CD4-positive, alpha-beta T cell treated with Interleukin-1 beta for 1 hour (primary cell): ENCODE measurements at places on chromosomes 1 and 21.

GRCh38 chr1:92538413-92539061, 51.8 kb upstream of the GFI1 start:
- DNase-seq, result no peak

GRCh38 chr1:49163031-49163430, 386.3 kb upstream of the BEND5 start:
- no peak for DNase-seq

GRCh38 chr1:154756793-154757548, 113.1 kb downstream of the KCNN3 start:
- no peak for DNase-seq

DNA sequence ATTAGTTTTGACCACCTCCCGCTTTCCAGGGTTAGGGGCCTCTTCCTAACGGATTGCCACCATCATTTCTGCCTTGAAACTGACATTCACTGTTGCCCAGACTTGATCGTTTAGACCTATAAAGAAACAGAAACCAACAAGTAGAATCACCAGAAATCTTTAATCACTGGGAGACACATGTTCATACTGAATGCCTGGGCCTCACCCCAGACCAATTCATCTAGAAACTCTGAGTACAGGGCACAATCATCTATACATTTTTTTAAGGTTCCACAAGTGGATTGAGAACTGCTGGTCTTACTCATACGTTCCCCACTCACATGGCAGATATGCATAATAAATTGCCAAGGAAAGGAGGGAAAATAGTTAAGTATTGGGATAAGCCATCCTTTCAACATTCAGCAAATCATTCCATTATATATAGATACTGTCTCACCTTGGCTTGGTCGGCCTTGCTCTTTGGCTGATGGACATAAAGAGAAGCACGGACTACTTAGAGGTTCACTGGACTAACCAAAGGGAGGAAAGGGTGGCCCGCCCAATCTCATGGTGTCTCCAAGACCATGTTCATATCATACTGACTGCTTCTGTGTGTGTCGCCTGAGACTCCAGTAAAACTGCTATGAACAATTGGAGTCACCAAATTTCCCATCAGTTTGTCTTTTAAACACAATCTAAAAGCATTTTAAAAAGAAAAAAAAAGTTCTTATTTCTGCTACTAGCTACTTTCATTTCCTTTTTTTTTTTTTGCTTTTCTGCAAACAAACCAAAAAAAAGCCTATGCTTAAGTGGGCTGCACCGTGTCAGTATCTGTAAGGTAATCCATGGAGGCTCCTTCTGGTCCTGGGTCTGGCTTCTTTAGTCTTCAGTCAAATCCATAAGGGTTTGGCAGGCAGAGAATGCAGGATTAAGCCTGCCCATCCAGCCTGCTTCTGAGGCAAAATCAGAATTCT, 9.4 kb upstream of the TARBP1 start:
- no peak for DNase-seq

DNA sequence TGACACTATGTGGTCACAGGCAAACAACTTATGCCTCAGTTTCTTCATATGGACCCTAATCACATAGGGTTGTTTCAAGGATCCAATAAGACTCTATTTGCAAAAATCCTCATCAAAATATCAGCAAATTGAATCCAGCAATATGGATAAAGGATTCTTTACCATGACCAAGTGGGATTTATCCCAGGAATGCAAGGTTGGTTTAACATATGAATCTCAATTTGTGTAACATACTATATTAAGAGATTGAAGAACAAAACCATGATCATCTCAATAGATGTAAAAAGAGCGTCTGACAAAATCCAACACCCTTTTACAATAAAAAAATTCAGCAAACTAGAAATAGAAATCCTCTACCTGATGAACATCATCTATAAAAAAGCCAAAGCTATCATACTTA, 23.9 kb downstream of the ARHGEF11 start:
- DNase-seq, result no peak

DNA sequence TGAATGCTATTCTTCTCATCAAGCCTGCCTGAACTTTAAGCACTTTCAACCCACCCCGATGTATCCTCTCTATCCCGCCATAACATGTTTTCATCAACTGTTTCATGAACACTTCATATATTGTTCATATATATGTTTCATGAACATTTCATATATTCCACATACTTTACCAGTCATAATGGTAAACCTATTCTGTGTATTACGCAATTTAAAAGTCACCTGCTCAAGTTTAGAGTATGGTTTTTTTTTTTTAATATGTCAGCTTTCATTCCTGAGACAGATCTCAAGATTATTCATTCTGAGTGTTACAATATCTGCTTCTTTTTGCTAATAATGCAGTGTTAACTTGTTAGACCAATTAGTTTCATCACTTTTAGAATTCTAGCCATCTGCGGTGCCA, 140.7 kb downstream of the SIPA1L2 start:
- no peak for DNase-seq

- no peak for DNase-seq
Observed at GRCh38 chr1:90746857-90747256, 29.8 kb upstream of the BARHL2 start.

DNA sequence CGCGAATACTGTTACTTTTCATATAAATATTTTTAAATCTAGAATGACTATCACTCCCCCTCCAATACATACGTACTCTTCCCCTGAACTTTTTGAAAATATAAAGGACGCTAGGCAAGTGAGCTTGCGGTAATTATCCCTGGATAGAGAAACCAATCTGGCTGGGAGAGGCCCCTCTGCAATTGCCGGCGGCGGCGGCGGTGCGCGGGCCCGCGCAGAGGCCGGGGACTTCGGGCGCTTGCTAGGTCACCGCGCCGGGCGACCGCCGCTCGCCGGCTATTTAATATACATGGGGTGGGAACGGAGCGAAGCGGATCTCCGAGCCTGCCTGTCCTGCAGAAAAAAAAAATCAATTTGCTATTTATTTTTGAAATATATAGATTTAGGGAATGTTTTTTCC, 416.3 kb upstream of the ESRRG start:
- DNase-seq, result no peak

GRCh38 chr1:160863774-160864131, 1.1 kb upstream of the CD244 start:
- no peak for DNase-seq

DNA sequence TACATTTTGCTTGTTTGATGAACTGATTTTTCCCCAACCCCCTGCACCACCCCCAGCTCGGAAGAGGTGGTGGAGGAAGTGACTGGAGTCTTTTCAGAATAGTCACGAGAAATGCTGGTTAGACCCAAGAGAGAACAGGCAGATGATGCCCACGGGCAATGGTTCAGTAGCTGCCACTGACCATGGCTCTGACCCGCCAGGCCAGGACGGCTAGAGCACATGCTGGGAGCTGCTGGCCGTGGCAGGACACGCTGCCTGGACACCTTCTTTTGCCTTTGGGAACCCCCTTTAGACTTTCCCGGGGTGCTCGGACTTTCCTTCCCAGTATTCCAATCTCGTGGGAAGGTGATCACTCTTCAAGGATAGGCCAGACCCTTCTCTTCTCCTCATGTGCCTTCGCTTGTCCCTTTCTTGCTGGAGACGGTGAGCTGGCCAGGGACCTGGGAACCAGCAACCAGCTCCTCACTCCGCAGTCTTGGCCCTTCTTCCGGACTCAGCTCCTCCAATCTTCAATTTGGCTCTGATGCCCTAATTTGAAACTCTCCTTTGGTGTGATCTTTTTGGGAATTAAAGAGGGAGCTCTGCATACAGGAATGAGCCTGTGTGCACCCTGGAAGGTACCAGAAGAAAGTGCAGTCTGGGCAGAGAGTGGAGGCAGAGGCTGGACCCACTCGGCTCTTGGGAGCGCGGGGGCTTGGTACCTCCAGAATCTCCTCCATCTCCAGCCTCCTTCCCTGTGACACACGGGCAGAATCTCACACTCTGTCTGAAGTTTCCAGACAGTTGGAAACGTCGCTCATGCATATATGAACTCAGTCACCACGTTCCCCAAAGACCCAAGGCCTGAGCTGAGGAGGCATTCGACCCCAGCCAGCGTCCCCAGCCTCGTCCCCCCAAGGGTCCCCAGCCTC, 4.0 kb upstream of the PDE9A start:
- no peak for DNase-seq

DNA sequence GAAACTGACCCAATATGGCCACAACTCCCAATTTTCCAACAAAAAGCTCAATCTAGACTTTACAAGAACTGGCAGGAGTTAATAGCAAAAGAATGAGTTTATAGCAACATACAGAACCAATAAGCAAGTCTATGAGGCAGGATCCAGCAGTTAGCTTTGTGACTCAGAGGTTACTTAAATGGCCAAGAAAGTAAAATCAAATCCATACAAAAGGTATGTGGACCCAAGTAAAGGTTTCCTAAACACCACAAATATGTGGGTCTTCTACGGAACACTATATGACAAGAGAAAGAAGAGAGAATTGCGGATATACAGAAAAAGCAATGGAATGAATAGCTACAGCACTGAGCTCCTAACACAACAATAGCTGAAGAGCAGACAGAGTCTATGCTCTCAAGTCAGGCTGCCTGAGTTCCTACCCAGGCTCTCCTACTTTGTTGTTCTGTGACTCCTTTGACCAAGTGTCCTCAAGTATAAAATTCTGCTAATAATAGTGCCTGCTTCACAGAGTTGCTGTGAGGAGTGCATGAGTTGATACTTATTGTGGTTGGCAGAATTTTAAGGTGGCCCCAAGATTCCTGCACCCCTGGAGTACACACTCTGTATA, 204.3 kb downstream of the SMYD3 start:
- DNase-seq, result no peak

DNA sequence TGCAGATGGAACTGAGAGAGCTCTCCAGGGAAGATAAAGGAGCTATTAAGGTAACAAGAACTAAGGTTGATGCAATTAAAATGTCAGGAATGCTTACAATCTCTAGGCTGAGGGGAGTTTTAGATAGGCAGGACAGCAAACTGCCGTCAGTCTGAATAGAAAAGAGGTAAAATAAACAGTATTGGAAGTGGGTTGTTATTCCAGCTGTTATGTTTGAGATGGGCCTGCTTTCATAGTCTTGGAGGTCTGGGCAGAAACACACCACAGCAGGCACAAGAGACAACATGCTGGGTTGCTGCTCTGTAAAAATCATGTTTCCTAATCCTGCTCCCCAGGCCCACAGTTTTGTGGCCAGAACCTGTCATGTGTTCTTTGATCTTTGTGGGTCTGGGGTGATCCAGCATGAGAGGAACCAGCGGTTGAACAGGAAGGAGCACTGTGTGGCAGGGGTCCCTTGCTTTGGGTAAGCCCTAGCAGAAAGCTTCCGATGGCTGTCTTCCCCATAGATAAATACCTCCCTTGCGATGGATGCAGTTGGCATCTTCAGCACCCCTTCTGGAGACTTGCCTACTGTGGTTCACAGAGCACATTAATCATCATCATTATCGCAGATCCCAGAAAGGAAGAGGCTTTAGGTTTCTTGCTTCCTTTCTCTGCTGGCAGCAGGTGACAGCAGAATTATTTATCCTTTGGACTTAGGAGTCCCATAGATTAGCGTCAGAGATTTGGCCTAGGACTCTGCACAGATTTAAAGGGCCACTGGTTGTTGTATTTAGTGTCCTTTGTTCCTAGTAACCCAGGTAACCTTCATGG, 97.1 kb downstream of the AK5 start:
- DNase-seq, result no peak

DNA sequence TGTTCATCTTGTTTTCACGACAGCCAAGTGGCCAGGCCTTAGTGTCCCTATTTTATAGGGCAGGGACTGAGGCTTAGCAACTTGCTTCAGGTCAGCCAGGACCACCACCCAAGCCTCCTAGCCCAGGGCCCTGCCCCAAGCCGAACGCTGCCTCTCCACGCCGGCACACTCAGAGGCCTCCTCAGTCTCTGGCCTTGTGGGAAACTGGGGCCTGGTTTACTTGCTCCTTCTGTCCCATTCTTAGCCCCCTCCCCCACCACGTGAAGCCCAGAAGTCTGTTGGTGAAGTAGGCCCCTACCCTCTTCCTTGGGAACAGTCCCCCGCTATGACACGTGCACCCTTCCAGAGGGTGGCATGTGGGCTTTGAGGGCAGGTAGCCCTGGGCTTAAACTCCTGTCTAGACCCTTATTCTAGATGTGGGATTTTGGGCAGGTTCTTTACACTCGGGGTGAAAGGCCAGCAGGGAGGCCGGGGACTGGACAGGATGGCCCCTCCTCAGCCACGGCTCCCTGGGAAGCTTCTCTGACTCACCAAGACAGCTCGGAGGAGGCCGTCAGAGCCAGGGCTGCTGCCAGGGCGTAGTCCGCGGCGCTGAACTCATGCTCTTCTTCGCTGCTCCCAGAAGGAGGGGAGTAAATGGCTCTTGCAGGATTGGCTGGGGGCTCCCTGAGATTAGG, 4.3 kb downstream of the MYOM3 start:
- no peak for DNase-seq

DNA sequence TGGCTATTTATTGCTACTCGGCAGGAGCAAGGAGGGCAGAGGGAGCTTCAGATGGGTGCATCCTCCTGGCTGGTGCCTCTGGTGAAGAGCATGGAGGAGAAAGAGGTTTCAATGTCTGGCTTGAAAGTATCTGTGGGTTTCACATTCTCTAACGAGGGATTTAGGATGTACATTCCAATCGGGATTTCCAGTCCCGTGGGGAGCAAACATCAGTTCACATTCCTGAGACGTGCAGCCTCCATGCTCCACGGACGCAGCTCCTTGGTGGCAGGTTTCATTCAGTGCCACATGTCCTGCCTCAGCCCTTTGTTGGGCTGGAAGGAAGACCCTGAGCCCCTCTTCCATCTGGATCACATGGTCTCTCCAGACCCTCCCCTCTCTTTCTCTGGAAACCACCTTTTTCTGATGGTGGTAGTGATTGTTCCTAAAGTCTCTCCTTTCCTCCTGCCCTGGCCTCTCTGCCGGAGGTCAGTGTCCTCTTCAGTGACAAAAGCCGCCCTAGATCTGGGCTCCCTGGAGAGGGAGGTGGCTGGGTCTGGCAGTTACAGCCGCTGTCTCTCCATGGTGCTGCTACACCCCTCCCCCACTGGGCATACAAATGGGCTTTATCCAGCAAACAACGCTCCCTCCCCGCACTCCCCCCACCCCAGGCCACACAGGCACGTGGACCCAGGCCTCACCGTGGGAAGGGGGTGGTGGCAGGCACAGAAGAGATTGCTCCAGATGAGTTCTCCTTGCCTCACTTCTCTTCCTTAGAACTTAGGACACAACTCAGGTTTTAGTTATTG, 826 bp upstream of the CA14 start:
- no peak for DNase-seq

DNA sequence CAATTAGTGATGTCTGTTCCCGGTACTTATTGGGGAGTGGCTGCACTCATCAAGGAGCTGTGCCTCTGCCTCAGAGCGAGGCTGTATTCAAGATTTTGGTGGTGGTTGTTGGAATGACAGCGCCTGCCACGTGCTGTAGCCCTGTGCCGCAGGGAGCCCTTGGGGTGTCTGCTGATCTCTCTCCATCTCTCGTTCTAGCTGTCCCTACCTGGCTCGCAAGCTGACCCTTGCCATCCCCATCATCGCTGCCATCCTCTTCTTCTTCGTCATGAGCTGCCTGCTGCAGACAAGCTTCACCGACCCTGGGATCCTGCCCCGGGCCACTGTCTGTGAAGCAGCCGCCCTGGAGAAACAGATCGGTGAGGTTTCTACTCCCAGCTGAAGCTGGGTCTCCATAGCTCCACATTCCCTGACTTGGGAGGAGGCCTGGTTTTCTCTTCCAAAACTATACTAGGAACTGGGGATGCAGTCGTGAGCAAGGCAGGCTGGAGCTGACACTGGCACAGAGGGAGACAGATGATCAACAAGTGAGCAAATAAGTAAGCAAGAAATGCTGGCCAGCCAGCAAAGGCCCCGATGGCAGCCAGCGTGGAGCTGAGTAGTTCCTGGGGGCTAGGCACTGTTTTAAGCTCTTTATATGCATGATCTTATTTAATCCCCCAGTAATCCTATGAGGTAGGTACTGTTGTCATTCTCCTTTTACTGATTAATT, 5.9 kb downstream of the ZDHHC18 start:
- no peak for DNase-seq

- DNase-seq, result peak; percentile 72
Observed at GRCh38 chr1:240575981-240576662, 35.8 kb downstream of the GREM2 start.
